Activated T-helper 2 cell treated with anti-CD3 and anti-CD28 coated beads, Interferon-gamma antibody, Interleukin-2, Interleukin-4, amounts not matched to agents 10 μg/mL and 5 μg/mL and 100 μg/mL, durations not matched to agents 14 hours and 24 hours and 36 hours (primary cell): ENCODE measurements at places on chromosomes 4 and X. TPM values are rescaled to one million over a fixed set of nuclear protein-coding genes. Genes with fewer than 3 reads are reported as not detected.

Gene SPACA5
- total RNA-seq: not detected in 2 replicates

Gene PUDP
- total RNA-seq: 16.3 and 16.7 TPM in 2 replicates

Gene ARHGAP36
- total RNA-seq: not detected in 2 replicates

Gene EDA2R
- 1.8 and 2.3 TPM in 2 replicates for total RNA-seq

Gene SMIM14
- 1.7 and 1.9 TPM in 2 replicates for total RNA-seq

Gene FAM9B
- 0.41 and 0.87 TPM in 2 replicates for total RNA-seq

Gene BEND2
- total RNA-seq: not detected in 2 replicates

Gene RRH
- total RNA-seq: 0.16 TPM in 1 of 2 replicates, not detected in the other

Gene RIBC1
- 0.43 and 0.90 TPM in 2 replicates for total RNA-seq

Gene CXCL3
- 0.14 TPM in 1 of 2 replicates, not detected in the other for total RNA-seq

Gene MCUB
- total RNA-seq: 30.1 and 37.1 TPM in 2 replicates

Gene RAI2
- total RNA-seq: 0.16 TPM in 2 replicates

Gene NUP62CL
- 1.3 and 1.4 TPM in 2 replicates for total RNA-seq

Gene RTL3
- total RNA-seq: not detected in 2 replicates

Gene MAGEC1
- not detected in 2 replicates for total RNA-seq

Gene CXXC4
- total RNA-seq: not detected in 2 replicates

Gene ARMCX4
- total RNA-seq: 4.7 and 6.3 TPM in 2 replicates

Gene CDS1
- not detected in 2 replicates for total RNA-seq

Gene SMPX
- not detected in 2 replicates for total RNA-seq

Gene TEX13D
- total RNA-seq: 0.05 and 0.11 TPM in 2 replicates

Gene PLP1
- total RNA-seq: not detected in 2 replicates

Gene TMPRSS11D
- not detected in 2 replicates for total RNA-seq

Gene DCUN1D4
- 31.5 and 32.6 TPM in 2 replicates for total RNA-seq

Gene PCYT1B
- total RNA-seq: 0.09 and 0.21 TPM in 2 replicates

Gene NOX1
- total RNA-seq: not detected in 2 replicates
